Fibroblast of villous mesenchyme (primary cell): ENCODE measurements at places on chromosomes 1 and 21. TPM values are rescaled to one million over a fixed set of nuclear protein-coding genes. Genes with fewer than 3 reads are reported as not detected.

SMIM1 gene
- total RNA-seq: 1.7 and 3.5 TPM in 2 replicates

SON gene
- 119 and 134 TPM in 2 replicates for total RNA-seq

SLC25A34 gene
- under 0.01 and 0.43 TPM in 2 replicates for total RNA-seq

RNU1-1 gene
- total RNA-seq: under 0.01 TPM in 1 of 2 replicates, not detected in the other

DNA sequence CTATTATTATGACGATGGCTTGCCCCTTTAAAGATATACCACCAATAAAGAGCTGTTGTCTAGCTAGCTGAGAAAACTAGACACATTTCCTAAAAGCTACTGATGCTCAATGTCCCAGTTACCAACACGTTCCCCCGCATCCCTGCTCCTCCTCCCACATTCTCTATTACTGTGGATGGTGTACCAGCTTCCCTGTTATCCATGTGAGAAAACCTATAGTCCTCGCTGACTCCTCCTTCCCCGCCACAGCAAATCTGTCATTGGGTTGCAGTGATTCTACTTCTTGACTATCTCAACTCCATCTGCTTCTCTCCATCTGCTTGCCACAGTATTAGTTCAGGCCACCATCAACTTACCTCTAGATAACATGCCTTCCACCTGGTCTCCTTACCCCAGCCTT lies 337.5 kb downstream of the KCNH1 start:
- DNase-seq: no peak

GRCh38 chr1:246680696-246681130 lies 43.5 kb upstream of the SCCPDH start:
- DNase-seq: no peak

- peak; percentile 62 for DNase-seq
Measured at GRCh38 chr1:178629252-178630154, 95.5 kb upstream of the RALGPS2 start.

- no peak for DNase-seq
Measured at GRCh38 chr1:5691795-5692509, 300.3 kb downstream of the NPHP4 start.

- DNase-seq: no peak
Measured at GRCh38 chr1:41661428-41662060, 177.1 kb upstream of the EDN2 start.

DNA sequence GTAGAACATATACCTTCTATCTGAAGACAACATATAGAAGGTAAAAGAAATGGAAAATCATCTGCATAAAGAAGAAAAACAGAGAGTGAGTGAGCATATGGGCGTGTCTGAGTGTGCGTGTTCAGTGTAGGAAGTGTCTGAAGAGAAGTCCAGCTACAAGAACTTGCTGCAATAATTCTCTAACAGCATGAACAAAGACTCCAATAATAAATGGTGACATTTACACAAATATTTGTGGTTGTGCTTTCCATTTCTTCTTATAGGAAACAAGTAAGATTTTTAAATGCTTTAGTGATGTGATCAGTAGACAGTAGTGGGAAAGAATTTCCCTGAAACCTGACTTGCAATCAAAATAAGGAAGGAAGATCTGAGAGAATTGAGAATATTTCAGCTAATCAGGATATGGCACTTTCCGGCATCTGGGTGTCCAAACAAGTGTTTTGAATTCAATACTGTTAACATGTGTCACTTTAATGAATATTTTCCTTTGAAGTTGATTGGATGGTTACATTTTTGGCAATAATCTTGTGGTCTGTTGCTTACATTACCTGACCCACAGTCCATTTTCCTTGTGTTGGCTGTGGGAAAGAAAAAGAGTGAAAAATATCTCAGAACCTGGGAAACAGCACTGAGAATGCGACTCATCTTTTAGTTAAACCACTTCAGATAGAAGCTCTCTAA lies 154.0 kb downstream of the TGFB2 start:
- DNase-seq: peak; percentile 90

DNA sequence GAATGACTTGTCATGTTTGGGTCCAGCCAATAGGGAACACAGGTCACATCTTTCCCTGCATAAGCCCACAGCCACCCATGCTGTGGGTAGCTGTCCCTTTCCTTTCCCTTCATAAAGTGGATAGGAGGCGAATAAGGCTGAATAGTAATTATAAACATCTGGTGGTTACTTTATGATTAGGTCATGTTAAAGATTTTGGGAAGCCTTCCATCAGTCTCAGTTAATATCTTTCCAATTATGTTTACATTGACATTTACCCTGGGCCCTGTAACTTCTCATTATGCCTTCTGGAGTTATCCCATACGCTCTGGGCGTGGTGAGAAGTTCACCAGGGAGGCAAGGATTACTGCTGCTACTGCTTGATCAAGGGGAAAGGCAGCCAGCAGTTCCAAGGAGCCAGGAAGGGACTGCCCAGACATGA lies 197.2 kb downstream of the HLX start:
- DNase-seq: peak; percentile 43

DNA sequence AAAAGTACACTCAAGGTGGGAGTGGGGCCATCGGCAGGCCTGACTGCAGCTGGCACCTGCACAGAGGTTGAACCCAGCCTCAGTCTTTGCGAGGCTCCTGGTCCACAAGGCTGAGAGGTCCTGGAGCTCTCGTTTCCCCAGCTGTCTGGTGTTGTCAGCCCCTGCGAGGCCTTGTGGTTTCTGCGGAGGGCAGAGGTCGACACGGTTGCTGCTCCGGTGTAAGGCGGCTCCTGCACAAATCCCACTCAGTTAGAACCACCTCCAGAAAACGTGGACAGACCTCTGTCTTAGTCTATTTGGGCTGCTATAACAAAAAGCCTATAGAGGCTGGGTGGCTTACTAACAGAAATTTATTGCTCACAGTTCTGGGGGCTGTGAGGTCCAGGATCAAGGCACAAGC lies 5.8 kb downstream of the KIAA1614 start:
- DNase-seq: no peak

DNA sequence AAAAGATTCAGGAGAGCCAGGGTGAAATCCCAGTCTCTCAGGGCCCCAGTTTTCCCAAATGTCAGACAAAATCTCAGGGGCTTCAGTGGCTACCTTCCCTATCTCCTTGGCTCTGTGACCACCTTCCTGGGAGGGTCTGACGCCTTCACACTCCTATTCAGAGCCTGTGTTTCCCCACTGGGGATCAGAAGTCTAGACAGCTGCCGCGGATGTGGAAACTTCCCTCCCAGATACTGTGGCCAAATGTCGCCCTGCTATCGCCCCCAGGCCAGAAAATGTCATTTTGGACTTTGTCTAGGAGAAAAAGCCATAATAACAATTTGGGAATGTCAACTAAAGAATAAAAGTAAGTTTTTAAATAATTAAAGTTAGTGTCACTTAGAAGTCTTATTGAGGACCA lies 15.9 kb downstream of the A3GALT2 start:
- no peak for DNase-seq

GRCh38 chr1:61604684-61605083 lies 120.3 kb downstream of the TM2D1 start:
- DNase-seq: no peak
